Kidney capillary endothelial cell (primary cell): ENCODE measurements at places on chromosomes 7 and 10.
A peak's percentile ranks its signal among the peaks of the same experiment; 100 is the strongest.

GRCh38 chr7:135169964-135170273 lies 588 bp downstream of the CYREN start:
- DNase-seq = no peak

DNA sequence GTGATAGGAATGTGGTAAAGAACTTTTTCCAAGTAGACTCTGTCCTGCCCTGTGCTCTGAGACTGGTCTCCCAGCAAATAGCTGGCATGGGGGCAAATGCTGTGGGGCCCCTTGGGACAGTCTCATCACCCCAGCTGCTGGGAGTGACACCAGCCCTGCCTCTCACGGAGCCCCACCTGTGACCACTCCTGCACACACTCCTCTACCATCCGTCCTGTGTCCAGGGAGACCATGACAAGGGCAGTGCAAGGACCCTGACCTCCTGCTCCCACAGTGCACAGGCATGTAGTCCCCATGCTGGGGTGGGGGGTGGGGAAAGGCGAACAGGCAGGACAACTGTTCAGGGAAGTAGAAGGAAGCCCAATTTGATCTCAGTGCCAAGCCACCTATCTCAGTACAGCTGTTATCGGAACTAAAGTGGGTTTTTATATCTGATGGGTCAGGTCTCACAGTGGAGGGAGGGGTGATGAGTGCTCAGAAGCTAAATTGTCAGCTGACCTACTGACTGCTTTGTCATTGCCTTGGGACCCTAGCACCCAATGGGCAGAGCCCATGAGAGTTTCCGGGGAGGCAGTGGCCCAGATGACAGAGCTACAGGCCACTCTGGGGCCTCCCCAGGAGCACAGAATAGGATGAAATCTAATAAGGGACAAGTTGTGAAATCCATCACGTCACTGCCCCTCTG lies 24.5 kb downstream of the VSTM4 start:
- no peak for DNase-seq

- no peak for DNase-seq
Measured at GRCh38 chr10:102413806-102414561, 4.6 kb downstream of the PSD start.

- peak; percentile 16 for DNase-seq
Measured at GRCh38 chr7:105831824-105832535, 44.4 kb downstream of the ATXN7L1 start.

- DNase-seq = no peak
Measured at GRCh38 chr10:6220418-6221191, 17.9 kb downstream of the PFKFB3 start.

- DNase-seq = no peak
Measured at GRCh38 chr10:78278058-78278404, 244.4 kb downstream of the RPS24 start.

GRCh38 chr10:91576096-91576545 lies 56.8 kb downstream of the PPP1R3C start:
- no peak for DNase-seq

DNA sequence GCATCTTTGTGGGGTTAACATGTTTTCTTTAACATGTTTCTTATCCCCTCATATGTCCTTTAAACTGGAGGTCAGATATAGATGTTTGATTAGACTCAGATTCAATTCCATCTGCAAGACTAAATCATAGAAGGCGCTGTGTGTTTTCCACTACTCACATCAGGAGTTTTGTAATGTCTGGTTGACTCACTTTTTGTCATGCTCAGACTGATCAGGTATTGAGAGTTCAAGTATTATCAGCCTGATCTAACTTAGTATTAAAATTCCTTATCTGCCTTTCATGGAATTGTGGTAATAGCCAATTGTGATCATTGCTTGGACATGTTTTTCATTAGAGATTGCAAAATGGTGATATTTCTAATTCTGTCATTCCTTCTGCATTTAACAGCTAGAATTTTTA lies 30.2 kb downstream of the ENTPD7 start:
- DNase-seq = no peak

DNA sequence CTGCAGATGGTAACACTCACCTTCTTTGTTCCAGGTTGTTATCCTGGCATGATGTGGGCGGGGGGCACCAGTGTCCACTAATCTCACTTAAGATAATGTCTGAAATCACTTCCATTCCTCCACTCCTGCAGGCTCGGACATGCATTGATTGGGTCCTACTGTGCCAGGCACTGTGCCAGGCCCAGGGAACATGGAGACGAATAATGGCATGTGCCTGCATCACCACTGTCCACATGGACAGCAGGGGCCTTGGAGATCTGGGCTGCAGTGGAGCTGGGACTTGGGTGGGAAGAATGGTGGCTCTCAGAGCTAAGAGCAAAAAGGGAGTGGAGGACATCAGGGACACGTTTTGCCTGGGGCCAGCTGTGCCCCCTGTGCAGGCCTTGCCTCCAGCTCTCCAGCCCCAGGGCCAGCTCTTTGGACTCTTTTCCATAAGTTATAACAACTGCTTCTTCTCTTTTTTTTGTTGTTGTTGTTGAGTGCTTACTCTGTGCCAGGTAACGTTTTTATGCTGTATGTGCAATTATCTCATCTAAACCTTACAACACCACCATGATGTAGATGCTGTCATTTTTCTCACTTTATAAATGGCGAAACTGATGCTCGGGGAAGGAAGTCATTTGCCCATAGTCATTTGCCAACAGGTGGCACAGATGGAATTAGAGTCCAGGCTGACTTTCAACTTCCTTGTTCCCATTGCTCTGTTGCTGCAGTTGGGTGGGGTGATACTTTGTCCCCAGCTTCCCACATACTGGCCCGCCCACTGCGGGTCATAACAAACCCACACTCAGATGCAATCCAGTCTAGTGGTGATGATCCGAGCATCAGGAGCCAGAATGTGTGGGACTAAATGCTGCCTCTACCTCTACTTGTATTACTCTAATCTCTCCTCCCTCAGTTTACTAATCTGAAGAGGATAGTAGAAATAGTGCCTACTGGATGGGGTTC lies 19.1 kb downstream of the PLPP4 start:
- no peak for DNase-seq

- DNase-seq = no peak
Measured at GRCh38 chr7:3415861-3416312, 114.8 kb downstream of the SDK1 start.

DNA sequence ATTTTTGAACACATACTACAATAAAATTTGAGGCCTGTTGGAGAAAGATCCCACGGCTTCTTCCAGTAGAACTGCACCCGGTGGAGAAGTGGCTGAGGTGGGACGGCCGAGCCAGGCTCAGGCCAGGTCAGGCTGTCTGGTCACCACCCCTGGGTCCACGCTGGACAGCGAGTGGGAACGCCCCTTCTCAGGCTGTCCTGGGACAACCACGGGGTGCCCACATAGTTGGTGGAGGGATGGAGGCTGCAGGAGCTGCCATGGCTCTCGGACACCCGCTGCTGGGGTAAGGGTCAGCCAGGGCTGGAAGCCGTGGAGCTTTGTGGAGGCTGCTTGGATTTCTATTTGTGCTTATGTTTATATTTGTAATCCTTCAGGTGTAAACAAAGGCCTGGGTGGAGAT lies 206.5 kb downstream of the DNAJB6 start:
- no peak for DNase-seq

GRCh38 chr10:63866747-63867140 lies 345.5 kb downstream of the REEP3 start:
- DNase-seq = peak; percentile 41
